ENCODE measurements at places on chromosomes 7 and 10. TPM values are rescaled to one million over a fixed set of nuclear protein-coding genes. Genes with fewer than 3 reads are reported as not detected.

The SYT15B gene
- total RNA-seq = 0.24 TPM

DNA sequence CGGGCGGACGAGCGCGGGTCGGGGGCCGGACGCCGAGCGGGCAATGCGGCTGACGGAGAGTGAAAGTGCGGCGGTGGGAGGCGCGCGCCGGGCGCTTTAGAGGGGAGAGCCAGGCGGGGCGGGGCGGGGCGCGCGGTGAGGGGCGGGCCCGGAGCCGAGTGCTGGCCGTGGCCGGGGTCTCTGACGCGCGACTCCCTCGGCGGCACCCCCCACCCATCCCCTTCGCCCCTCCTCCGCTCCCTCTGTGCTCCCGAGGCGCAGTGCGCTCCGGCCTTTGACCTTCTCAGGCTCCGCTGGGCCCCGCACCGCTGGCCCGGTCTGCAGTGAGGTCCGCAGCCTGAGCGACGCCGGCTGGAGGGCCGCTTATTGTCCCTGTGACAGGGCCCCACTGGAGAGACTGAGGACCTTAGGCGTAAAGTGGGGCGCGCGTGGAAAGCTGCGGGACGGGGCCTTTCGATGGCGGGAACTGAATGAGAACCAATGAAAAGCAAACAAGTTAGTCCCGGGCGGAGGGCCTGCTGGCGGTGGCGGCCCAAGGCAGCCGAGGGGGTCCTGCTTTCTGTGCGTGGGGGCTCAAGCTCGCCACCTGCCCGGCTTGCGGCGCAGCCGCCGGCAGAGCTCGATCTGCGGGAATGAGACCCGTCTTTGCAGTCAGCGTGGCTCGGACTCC lies at the start of gene CXCL12:
TSS of gene CXCL12 (minus strand) at position 72 of the 670 bp plus-strand sequence. CDS start 92 bp downstream, outside the sequence.
- no peak for DNase-seq

GRCh38 chr7:24718977-24719491 lies 38.2 kb downstream of the GSDME start:
- no peak for DNase-seq

DNA sequence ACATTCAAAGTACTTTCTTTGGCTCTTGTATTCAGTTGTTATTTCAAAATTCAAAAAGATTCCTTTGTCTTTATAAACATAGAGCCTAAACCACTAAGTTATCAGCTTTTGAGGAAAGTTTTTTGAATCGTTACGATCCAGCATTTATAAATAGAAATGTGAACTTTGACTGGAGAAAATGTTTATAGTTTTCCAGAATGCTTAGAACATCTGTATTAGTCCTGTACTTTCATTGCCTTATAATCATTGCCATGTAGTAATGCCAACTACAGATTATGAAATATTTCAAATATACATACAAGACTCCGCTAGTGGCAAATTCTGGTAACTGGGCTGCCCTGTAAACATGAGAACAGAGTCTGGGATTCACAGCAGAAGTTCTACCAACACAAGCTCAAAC lies 191.3 kb upstream of the PRKCQ start:
- DNase-seq = no peak

DNA sequence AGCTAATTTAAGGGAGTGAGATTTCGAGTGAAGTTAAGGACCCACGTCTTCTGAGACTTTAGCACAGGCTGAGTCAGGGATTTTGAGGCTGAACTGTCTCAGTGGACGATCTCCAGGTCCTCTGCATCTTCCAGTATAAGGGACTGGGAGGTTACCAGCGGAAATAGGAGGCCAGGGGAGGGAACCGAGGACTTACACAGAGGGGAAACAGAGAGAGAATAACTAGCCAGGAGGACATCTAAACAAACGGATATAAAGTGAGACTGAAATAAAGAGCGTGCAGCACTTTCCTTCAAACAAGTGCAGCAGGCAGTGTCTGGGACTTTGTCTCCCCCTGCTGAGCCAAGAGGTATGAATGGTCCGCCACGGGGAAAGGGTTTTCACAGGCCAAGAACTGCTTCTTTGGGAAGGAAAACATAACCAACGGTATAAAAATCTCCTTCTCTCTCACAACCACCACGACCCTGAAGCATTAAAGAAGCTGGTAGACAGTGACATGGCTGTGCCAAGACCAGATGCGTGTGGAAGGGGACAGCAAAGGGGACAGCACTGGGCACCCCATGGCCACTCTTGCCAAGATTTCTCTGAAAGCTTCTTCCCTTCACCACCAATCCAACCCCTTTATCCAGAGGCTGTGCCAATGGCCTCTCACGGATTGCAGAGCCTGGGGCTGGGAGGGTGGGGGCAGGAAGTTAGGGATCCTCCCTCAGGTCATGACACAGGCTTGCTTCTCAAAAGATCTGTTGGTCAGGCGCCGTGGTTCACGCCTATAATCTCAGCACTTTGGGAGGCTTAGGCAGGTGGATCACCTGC lies 72.0 kb downstream of the SLC37A3 start:
- peak; percentile 57 for DNase-seq

DNA sequence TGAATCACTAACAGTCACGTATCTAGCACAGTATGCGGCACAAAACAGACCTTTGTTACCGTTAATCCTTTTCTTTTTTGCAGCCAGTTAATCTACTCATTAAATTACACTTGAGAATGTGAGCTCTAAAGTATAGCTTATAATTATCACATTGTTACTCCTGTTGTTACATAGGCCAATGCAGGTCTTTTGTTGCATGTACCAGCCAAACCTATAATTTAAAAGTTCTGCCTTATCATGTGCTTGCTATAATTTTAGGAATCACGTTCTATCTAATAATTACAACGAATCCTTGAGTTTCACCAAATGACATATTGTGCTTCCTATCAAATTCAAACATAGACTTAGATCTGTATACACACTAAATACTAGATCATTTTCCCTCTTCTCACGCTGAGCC lies 245.1 kb downstream of the DGKI start:
- DNase-seq = no peak

The SUN3 gene
- total RNA-seq = not detected

The EPHB6 gene
- 0.05 TPM for total RNA-seq

DNA sequence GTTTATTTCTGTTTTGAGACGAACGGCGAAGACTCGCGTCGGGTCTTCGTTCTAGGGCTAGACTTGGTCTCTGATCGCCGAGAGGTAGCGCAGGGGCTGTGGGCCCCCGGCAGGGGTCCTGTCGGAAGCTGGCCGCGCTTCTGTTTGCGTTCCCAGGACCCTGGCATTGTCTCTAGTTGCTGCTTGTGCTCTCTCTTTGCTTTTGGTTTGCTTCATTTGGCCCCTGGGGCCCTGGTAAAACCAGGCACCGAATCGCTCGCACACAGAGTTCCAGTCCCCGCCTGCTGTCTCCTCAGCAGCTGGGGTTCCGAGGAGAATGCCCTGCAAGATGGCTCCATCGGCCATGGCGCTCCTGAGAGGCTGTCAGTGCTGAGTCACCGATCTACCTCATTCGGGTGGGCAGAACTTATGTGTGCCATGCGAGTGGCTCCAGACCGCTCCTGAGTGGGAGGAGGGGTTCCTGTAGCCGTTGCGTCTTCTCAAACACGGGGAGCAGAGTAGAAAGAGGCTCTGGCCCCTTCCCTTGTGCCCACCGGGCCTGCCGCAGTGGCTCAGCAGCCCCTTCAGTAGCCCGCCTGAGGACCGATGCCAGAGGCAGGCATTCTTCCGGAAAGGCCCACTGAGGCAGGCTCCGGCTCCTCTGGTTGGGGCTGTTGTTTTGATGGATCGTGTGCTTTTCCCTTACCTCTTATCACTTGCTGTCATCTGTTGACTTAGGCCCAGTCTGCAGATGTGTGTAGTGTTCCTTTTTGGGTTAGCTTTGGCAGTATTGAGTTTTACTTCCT lies 826 bp downstream of the CHPF2 start:
- peak; percentile 85 for DNase-seq

GRCh38 chr7:155965010-155965409 lies 152.7 kb upstream of the SHH start:
- no peak for DNase-seq

The SRGN gene
- total RNA-seq = 124 TPM

GRCh38 chr10:3420527-3421469 lies 248.2 kb upstream of the PITRM1 start:
- no peak for DNase-seq

The PCDH15 gene
- total RNA-seq = not detected

Data from HFFc6 (cell line).